DMS 273 treated with DMSO at 0.1 percent for 48 hours (cell line): ENCODE measurements at places on chromosomes 2 and 18.

DNA sequence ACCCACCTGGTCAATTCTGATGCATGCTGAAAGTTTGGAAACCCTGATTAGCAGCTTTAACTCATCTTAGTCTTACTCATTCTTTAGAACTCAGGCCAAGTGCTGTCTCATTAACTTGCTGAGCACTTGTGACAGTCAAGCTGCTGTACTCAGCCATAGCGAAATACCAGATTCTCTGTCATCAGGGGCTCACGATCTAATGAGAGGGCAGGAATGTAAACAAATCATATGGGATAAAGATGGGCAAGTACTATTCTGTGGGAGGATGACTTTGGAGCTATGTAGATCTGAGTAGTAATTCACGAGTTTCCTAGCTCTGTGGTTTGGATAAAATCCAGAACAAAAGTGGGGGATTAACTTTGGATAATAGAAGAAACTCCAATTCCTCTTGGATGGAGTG, 376.6 kb downstream of the HRH4 start:
- no peak for DNase-seq

DNA sequence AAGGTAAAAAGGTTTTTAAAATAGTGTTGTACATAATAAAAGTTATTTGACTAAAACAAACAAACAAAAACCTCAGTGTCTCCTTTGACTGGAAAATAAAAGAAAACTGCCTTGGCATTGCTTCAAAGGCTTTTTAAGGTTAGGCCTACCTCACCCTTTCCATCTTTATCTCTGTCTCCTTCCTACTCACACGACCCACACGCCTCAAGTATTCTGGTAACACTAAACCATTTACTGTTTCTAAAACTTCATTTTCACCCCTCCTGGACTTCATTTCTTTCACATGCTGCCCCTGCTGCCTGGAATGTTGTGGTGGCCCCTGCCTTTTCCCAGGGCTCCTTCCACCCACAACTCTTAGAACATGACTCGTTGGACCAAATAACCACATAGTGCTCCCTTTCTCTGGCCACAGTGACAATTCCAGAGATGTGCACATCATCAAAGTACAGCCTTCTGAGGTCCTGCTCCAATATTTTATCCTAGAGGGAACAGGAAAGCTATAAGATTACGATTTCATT, 54.0 kb downstream of the ERBB4 start:
- peak; percentile 36 for DNase-seq

- peak; percentile 84 for DNase-seq
These were observed 35.1 kb downstream of the NLRC4 start for GRCh38 chr2:32229635-32230034.

GRCh38 chr2:40168032-40168431, 283.9 kb downstream of the SLC8A1 start:
- no peak for DNase-seq

GRCh38 chr18:2146092-2146491, 425.2 kb downstream of the METTL4 start:
- no peak for DNase-seq

- no peak for DNase-seq
These were observed 10.0 kb downstream of the KCNH7 start for GRCh38 chr2:162828545-162828944.

DNA sequence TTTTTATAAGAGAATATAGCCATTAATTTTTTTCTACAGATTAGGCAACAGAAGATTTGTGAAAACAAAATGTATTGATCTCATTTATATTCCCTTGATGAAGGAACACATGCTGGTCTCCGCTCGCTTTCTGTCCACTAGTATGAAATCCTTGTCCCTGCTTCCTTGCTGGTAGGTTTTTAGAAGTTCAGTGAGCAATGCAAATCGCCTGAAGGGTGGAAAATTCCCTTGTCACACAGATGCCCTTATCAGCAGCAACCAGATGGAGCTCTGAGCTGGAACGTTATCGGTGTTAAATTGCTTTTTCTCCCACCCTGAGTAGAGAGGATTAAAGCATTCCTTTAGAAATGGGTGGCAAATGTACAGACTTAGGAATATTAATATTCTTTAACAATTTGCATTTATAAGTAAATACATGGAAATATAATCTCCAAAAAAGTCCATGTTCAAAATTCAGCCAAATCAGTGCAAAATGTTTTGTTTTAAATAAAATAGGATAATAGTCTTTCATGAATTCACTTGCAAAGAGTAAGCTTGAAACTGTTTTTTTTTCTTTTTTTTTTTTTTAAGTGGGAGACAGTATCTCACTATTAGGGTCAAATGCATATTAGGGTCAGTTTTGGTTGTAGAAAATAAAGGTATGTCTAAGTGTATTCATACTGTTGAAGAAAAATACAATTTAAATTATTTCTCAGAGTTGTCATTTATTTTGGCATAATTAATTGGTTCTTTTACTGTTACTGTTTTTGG, 164.0 kb upstream of the MYO3B start:
- DNase-seq: peak; percentile 83
